ENCODE measurements at places on chromosomes 4 and X.

GRCh38 chr4:48297256-48297846 lies 27.7 kb upstream of the TEC start:
- no peak for DNase-seq

GRCh38 chr4:55002431-55002830 lies 123.0 kb downstream of the KDR start:
- DNase-seq: no peak

DNA sequence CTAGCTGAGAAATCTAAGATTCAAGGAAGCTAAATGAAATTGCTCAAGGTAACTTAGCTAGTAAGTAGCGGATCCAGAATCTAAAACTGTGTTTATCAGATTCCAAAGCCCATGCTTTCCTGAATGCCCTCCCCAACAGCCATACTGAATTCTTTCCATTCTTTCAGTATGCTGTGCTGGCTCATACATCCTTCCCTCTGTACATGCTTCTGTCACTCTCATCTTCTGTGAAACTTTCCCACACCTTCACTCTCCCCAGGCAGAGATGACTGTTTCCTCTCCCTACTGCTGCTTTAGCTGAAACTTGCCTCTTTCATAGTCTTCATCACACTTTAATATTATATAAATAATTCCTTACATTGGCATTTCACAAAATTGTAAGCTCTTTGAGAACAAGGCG lies 39.3 kb upstream of the SMARCAD1 start:
- DNase-seq: no peak

DNA sequence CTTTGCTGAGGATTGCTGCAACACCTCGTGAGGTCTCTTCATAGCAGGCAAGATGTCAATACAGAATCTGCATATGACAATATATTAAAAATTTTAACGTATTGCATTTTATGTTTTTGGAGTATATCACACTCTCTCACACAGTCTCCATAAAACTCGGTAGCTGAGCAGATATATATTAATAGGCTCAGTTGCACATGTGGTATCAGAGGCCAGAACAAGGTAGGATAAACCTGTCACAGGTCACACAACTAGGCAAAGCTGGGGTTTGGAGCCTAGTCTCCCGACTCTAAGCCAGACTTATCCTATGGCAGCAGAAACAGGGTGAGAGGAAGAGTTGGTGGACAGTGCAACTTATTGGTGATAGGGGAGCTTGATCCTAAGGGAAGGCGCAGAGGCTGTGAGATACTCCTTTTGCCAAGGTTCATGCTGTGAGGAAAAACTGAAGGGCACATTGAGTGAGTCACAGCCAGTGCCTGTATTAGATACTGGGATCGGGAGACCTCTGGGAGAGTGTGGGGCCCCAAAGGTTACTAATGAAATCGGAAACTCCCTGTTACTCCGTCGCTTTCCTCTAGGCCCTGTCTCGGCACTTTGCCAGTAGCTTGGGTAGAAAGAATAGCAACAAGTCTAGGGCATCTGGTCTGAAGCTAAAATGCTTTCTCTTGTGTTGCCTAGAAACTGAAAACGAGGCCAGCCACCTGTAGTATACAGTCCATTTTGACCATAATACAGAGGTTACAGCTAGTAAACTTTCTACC lies 195.7 kb downstream of the ARHGAP10 start:
- no peak for DNase-seq

DNA sequence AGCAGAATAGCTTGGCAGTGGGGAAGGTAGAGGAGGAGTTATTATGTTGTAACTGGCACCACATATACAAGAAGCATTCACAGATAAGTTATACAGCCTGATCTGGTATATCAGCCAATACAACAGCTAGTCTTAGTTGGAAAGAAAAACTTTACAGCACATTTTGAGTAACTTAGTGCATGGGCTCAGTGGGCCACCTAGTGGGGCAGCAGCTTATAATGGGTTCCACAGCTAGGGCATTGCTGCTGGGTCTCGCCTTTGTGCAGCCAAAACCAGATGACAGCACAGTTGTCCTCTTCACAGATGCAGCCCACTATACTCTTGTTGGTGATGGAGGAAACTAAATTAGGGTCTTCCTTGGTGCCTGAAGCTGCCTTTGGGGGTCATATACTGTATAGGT lies 448.1 kb upstream of the RASGEF1B start:
- DNase-seq: no peak

GRCh38 chr4:98996056-98996764 lies 689 bp downstream of the METAP1 start:
- no peak for DNase-seq
